ENCODE measurements at places on chromosomes 4 and X.

GRCh38 chrX:2875798-2876399 is 47.2 kb downstream of the GYG2 start:
- no peak for DNase-seq

- no peak for DNase-seq
Measured at GRCh38 chr4:48275686-48276085, 6.0 kb upstream of the TEC start.

DNA sequence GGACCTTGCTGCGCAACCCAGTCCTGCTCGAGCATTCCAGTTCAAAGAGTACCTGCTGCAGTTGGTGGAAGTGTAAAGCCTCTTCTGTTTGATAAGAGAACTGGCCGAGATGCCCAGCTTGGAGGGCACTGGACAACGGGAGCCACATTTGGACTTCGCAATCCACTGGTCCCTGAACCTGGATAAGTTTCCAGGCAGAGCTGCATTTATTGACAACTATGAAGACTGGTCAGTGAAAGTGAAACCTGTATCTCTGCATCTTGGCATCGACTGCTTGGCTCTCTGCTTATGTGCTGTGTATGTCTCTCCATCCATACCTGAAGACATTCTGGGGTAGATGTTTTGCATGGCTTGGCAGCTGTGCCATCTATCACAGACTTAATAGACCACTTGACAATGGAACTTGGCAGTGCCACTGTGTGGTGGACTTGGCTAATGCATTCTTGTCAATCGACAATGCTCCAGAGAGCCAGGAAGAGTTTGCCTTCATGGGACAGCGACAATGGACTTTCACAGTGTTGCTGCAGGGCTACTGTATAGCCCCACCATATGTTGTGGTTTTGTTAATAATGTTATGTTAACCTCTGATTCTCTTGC is 43.5 kb upstream of the ZBTB33 start:
- no peak for DNase-seq

GRCh38 chrX:19805046-19805690 is 82.2 kb downstream of the SH3KBP1 start:
- DNase-seq, result no peak

GRCh38 chr4:42767669-42768068 is 110.8 kb upstream of the ATP8A1 start:
- no peak for DNase-seq
